ENCODE measurements at places on chromosomes 6 and 20.
A peak's percentile ranks its signal among the peaks of the same experiment; 100 is the strongest.

DNA sequence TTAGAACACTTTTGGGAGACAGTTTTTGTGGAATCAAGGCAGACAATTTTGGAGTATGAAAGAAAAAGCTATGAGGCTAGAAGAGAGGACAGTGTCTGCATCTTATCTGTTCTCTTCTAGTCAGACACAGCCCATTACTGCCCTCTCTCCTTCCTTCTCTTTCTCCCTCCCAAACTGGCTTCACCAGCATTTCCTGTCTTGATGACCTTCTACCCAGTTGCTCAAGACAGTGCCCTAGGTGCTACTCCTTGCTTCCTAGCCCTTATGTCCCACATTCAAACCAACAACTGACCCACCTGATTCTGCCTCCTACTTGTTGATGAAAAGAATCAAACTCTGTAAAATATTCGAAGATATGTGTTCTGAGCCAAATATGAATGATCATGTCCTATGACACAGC lies 116.4 kb upstream of the RIPOR2 start:
- DNase-seq, result no peak

GRCh38 chr20:59923514-59923913 lies 9.9 kb downstream of the SYCP2 start:
- no peak for DNase-seq

GRCh38 chr6:163516908-163517307 lies 102.4 kb downstream of the QKI start:
- DNase-seq, result no peak

- DNase-seq, result no peak
Observed at GRCh38 chr6:36969240-36969691, 14.7 kb downstream of the PI16 start.

DNA sequence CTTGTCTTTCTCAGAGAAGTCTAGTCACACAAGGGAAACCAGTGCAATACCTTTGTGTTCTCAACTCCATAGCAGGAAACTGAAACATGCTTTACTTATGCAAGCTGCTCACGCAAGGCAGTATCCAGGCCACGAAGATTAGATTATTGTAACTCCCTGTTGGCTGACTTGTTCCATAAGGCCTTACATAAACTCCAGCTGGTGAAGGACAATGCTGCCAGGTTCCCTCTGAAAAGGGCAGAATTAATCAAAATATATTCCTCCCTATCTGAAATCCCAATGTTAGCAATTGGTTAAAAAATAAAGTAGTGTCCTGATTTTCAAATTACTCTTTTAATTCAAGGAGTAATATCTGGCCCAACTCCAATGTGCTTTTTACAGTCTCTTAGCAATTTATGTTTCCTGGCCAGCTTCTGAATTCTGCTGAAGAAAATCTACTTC lies 966.6 kb downstream of the HACE1 start:
- DNase-seq, result no peak

DNA sequence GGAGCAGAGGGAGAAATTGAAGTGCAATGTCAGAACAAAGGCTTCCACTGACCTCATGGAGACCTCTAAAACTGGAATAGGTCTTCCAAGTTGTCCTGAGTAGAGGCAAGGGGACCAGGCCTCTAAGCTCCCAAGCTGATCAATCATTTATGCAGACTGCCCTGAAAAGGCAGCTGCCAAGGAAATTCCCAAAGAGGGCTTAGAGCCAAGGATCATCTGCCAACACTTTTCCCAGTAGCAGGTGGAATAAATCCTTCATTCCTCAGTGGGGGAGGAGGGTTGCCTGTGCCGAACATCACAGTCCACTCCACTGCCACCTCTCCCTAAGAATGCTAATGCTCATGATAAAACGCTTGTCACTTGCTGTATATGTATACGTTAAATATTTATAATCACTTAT lies 29.3 kb upstream of the RALY start:
- DNase-seq, result no peak

GRCh38 chr6:19976411-19977129 lies 139.4 kb downstream of the ID4 start:
- no peak for DNase-seq

DNA sequence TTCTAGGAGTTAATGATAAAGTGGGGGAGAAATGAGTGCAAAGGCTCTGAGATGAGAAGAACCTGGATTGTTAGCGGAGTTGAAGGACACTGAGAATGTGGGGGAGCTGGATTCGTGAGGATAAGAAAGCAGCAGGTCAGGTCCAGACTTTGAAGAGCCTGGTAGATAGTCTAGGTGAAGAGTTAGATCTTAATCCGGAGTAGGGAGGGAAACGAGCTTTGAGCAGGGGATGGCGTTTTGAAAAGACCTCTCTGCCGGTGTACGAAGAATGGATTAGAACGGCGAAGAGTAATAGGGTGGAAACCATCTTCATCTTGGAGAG lies 487 bp upstream of the PHF20 start:
- DNase-seq, result no peak

DNA sequence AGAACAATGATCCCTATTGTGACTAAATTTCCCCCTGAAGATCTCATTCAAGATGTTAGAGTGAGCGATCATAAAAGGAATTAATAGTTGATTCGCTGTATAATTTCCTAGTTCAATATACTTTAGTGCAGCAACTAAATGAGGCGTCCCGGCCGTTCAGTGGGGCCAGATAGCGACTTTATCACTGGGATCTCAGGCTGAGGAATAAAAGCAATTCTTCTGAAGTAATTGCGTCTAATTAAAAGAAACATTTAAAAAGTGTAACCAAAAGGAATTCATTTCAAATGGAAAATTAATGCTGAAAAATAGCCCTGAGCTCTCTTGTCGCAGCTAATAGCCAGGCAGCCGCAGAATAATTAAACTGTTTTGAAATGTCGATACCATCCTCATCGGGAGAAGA lies 82.2 kb upstream of the TOP1 start:
- DNase-seq, result no peak

GRCh38 chr6:501891-502601 lies 110.5 kb downstream of the IRF4 start:
- no peak for DNase-seq

GRCh38 chr6:167347226-167347625 lies 22.3 kb downstream of the TTLL2 start:
- no peak for DNase-seq

GRCh38 chr6:156994215-156995076 lies 217.3 kb downstream of the ARID1B start:
- no peak for DNase-seq

DNA sequence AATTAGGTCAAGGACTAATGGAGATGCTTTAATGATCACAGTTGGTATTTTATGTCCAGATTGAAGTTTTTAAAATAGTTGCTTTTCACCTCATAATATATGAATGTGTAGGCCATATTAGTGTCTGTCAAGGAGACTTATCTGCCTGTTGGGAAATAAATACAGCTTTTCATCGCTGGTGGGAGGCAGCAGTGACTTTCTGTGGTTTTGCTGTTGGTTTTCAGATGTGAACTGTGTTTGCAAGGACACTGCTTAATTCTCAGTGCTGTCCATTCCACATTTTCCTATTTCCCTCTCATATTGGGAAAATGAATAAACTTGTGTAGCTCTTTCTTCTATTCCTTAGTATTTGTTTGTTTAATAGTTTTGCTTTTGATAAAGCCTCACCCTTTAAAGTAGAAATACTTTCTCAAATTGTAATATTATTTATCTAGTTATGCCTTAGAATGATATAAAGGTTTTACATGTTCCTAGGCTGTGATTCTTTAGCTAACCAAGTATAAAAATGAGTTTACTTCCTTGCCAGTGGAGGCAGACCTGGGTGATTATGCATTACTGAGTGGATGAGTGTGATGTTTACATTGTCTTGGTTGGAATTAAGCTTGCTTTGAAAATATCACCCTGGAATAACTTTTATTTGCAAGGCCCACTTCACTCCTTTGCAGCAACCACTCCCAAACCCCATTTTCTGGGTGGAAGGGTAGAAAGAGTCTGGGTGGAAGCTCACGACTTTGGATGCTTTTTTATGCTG lies 3.3 kb downstream of the PLCB4 start:
- no peak for DNase-seq

DNA sequence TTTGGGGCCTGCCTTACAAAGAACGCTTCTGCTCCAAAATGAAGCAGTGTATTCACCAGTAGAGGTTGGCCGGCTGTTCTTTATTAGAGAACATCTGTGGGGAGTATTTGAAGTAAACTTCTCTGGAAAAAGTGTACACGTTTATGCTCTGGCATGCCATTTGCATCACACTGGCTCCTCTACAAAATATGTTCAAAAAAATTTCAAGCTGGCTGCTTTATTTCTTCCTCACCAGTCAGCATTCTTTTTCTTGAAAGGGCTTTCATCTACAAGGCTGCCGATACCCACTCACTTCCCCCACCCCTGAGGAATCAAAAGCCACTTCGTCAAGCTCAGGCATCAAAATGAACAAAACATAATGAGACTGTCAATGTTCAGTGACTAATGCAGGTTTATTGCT lies 294.1 kb downstream of the TFAP2B start:
- DNase-seq, result no peak

- DNase-seq, result no peak
Observed at GRCh38 chr6:30149858-30150550, 11.0 kb downstream of the TRIM10 start.

DNA sequence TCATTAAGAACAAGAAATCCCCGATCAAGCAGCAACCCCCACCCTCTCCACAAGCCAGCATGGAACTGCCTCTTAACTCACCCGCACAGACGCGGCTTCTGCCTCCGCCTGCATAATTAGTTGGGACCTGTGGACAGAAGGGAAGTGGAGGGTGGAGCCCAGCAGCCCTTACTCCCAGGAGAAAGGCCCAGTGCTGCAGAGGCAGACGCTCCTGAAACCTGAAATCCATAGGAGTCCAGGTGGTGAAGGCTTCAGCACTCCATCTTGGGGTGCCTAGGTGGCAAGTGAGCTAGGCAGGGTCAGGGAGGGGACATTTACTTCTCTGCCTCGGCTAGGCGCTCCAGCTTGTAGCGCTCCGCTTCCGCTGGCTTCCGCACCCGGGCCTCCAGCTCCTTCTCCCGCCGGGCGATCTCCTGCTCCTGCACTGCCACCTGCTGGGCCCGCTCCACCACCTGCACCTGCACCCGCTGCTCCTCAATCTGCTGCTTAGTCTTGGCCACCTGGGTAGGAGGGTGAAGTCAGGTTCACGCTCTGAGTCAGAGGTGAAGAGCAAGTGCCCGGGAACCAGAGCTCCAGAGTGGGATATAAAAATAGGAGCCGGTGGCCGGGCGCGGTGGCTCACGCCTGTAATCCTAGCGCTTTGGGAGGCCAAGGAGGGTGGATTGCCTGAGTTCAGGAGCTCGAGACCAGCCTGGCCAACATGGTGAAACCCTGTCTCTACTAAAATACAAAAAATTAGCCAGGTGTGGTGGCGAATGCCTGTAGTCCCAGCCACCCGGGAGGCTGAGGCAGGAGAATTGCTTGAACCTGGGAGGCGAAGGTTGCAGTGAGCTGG lies 10.7 kb downstream of the TUBB start:
- peak; percentile 57 for DNase-seq

DNA sequence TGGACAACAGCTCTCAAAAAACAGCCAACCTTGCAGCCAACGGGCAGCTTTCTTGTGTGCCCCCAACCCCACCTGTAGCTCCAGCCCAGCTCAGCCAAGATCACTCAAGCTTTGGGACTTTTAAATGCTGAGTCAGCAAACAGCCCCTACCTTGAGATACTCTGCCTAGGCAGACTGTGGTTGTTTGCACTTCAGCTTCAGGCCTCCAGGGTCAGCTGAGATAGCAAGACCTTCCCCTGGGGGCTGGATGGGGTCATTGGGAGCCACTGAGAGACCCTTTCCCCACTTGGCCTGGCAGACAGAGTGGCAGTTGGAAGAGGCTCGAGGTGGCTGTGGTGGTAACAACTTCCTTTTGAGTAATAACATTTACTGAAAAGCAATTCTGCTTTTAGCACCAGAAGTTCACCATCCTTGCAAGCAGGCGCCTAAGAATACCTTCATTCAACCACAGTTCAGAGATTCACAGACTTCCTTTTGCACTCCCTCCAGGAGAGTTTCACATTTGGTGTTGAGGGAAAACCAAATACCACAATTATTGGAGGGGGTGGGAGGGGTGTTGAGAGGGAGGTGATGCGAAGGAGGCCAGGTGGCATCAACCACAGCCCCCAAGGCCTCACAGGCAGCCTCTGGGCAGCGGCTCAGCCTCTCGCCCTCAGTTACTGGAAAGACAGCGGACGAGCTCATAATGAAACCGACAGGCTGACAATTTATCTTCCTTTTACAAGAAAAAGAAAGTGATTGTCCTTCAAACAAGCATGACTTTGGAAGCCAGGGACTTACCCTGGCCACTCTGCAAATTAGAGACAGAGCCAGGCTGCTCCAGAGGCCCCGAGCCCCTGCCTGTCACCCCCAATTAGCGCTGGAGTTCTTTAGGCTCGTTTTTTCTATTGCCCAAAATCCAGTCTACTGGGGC lies 148.1 kb downstream of the CEBPB start:
- DNase-seq, result no peak

DNA sequence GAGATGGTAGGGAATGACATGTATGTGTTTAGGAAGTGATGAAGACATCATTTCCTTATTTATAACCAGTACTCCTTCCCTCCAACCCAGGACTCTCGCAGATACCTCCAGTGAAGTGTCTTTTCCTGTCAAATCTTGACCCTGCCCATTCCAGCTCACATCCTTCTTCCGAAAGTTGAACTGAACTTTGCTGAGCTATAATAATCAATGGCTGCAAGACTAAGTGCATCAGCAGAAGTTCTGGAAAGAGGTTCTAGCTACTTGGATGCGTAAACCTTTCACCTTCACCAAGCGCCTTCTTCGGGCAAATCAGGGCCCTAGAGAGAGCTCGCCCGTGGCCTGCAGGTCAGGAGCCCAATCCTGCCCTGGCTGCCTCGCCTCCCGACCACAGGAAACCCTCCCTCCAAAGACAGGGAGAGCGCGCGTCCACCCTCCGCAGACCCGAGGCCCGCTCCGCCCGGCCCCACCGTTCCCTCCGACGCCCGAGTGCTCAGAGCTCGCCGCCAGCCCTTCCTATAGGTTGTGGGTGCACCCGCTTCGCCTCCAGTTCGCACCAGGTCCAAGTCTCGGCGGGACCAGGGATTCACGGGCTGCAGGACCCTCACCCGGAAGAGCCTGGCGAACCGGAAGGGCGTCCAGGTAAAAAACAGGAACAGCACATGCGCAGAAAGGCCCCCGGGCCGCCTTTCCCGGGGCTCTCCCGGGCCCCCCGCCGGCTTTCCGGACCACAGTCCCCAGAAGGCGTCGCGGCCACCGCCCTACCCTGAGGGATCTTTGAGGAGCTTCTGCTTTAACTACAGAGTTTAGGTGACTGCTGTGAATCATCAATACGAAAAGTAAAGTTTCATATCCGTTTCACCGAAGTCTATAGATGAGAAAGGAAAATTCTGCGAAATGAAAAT lies at the start of gene ZNF334:
ZNF334 (minus strand) TSS at position 617 of the 902 bp plus-strand sequence. CDS start 1,457 bp downstream, outside the sequence.
- peak; percentile 3 for DNase-seq

DNA sequence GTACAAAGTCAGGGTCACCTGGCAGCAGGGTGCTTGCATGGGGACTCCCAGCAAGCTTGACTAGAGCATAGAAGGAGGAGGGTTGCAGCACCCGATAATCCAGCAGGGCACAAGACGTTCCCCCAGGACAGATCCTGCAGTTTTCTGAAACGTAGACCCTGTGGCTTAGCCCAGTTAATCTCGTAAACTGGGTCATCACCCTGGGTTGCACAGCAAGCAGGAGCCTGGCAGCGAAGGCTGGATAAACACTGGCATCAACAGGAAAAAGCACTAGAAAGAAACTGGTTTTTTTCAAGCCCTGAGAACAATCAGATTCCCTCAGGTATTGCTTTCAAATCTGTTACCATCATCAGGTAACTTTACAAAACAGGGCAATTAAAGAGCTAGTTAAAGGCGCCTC lies 92.6 kb downstream of the PDE7B start:
- no peak for DNase-seq

- no peak for DNase-seq
Observed at GRCh38 chr20:49796600-49797343, 15.9 kb upstream of the SLC9A8 start.

Measured in activated CD4-positive, CD25-positive, alpha-beta regulatory T cell (primary cell).